Stimulated activated CD8-positive, alpha-beta memory T cell treated with anti-CD3 and anti-CD28 coated beads, Interleukin-4, amount 100 ng/mL, for 1 hour (primary cell): ENCODE measurements at places on chromosomes 2 and 18.

DNA sequence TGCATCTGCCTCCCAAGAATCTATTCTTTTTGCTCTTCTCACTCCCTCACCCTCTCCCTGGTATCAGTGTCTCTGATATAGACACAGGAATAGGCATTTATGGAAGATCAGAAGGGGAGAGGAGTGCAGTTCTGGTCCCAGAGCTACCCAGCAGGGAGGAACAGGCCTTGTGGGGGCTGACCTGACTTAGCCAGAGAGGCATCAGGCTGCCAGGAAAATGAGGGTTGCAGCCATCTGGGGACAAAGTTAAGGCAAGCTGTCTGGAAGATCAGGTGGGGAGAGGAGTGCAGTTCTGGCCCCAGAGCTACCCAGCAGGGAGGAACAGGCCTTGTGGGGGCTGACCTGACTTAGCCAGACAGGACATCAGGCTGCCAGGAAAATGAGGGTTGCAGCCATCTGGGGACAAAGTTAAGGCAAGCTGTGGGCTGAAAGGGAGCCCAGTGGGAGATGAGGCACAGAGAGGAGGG lies 69.9 kb upstream of the HK2 start:
- no peak for DNase-seq

- DNase-seq, result no peak
Observed at GRCh38 chr18:50397023-50397422, 22.2 kb downstream of the SKA1 start.

- no peak for DNase-seq
Observed at GRCh38 chr2:55019526-55020258, 30.6 kb downstream of the RTN4 start.

DNA sequence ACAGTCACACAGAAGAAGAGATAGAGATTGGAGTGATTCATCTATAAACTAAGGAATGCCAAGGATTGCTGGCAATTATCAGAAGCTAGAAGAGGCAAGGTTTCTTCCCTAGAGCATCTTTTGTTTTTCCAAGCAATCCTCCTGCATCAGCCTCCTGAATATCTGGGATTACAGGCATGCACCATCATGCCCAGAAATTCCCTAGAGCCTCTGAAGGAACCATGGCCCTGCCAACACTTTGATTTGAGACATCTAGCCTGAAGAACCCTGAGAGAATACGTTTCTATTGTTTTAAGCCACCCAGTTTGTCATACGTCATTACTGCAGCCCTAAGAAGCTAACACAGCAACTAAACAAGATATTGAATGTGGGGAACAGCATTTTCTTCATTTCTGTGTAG lies 525.0 kb downstream of the ERBB4 start:
- DNase-seq, result no peak

- DNase-seq, result no peak
Observed at GRCh38 chr2:8544171-8544785, 137.6 kb upstream of the ID2 start.

DNA sequence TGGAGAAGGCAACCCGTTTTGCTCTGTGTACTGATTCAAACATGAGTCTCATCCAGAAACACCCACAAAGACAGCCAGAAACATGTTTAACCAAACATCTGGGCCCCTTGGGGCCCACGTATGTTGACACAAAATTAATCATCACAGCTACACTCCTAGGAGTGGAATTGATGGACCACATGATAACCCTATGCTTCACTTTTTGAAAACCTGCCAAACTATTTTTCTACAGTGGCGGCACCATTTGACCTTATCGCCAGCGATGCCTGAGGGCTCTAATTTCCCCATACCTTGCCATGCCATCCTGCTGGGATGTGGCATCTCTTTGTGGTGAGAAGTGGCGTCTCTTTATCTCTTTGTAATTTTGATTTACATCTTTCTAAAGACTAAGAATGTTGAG lies 38.5 kb downstream of the PSMG2 start:
- no peak for DNase-seq

DNA sequence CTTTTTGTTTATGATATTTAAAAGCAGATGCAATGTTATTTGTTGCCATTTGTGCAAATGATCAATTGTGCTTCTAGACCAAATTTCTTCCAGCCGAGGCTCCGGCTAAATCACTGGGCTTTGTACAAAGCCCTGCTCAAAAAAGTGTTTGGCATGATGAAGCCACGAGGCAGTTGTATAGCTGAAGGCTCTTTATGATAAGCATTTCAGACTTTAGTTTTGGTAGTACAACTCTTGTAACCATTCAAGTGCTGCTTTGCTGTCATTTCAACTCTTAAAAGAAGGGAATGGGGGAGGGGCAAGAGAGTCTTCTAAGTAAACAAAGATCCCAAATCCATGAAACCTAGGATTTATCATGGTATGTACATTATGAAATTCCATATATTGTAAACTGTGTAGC lies 3.3 kb upstream of the ZNF532 start:
- no peak for DNase-seq

GRCh38 chr2:151979694-151980093 lies 119.2 kb downstream of the CACNB4 start:
- no peak for DNase-seq

DNA sequence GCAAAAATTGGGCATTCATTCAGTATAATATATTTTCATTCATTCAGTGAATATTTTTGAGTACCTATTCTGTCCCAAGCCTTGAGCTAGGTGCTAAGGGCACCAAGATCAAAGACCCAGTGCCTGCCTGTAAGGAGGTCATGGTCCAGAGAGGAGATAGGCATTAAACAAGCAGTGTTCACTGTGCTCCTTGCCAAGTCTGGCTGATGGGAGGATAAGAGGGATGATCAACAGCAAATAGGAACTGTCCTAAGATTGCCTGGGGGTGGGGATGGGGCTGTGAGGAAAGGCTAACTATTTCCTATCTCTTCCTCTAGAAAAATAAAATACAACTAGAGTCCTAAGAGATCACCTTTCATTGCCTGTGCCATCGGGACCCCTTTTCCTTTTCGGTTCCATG lies 60.4 kb downstream of the SETBP1 start:
- DNase-seq, result no peak

DNA sequence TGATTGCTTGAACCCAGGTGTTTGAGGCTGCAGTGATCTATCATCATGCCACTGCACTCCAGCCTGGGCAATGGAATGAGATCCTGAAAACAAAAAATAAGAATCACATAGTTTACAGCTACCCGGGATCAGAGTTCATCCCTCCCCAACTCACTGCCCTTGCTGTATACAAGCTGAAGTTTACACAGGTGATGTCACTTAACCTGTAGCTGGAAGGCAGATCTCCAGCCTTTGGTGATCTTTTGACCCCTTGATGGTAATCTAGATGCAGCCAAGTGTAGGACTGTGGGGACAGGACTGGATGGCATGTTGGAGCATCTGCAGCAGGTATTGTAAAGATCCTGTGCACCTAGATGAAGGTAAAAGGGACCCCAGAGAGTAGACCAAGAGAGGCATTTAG lies 66.7 kb upstream of the SLC14A2 start:
- no peak for DNase-seq
